ENCODE measurements at places on chromosomes 1 and 21.

DNA sequence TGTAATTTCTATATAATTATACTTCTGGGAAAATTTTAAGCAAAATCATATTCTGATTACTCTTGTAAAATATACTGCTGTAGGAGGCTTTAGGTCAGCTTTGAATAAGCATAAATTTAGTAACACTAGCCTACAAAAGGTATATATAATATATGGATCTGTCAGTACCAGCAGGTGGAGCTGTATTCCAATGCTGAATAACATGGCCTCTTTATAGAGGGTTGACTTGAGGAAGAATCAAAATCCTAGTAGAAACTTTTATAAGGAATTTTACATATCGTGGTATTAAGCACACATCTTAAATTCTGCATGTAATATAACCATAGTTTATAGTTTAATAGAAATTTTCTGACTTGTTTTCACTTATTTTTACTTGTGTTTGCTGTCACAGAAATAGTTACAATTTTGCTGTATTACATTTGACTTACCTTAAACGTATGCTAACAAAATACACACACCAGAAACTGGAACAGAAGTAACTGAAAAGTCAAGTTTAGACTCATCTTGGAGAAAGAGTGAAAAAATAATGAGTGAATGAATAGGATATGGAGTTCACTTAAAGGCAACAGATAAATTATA, 79.3 kb downstream of the HMCN1 start:
- no peak for DNase-seq

DNA sequence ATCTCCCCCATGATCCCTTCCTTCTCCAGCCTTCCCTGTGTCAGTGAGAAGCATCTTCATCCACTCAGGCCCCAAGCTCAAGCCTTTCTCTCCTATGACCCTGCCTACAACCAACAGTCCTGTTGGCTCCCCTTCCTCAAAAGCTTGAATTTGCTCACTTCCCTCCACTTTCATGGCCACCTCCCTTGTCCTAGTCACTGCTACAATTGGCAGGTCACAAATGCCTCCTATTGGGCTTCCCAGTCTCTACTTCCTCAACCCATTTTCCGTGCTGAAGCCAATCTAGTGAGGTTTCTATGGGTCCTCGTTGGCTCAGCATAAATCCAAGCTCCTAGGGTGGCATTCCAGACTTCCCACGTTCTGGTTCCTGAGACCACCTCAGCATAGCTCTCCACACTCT, 40.2 kb upstream of the SLC6A9 start:
- no peak for DNase-seq

DNA sequence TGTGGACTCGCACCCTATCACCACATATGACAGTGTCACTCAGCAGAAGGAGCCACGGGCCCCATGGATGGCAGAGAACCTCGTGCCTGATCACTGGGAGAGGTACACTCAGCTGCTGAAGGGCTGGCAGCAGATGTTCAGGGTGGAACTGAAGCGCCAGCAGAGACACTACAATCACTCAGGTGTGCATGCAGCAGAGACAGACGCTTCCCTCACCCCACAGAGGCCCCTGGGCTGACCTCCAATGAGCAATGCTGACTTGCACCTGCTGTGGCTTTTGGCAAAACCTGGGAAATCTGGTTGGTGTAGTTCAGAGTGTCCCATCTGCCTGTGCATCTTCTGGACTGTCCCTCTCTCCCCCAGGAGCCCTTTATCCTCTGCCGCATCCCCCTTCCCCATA, 51.9 kb downstream of the KIAA1614 start:
- no peak for DNase-seq

- DNase-seq = no peak
These were observed 72.2 kb downstream of the CD46 start for GRCh38 chr1:207823880-207824566.

- no peak for DNase-seq
These were observed 31.7 kb upstream of the KLF17 start for GRCh38 chr1:44086692-44087474.

- no peak for DNase-seq
These were observed 33.5 kb downstream of the ODR4 start for GRCh38 chr1:186409091-186409490.

DNA sequence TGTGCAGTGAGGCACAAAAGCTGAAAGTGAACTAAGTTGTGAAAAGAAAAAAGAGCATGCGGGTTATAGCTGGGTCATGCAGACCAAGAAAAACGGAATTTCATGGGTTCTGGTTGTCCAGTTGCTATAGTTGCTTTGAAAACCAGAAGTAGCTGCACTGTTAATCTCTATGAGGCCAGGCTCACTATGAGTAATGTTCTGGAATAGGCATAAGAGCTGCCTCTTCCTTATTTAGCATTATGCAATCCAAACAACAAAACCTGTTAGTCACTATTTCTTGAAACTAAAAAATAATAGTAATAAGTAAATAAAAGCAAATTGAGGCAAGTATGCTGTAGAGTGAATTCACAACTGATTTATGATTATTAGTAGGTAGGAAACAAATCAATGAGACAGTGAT, 1383.7 kb downstream of the MRPL39 start:
- DNase-seq = no peak

DNA sequence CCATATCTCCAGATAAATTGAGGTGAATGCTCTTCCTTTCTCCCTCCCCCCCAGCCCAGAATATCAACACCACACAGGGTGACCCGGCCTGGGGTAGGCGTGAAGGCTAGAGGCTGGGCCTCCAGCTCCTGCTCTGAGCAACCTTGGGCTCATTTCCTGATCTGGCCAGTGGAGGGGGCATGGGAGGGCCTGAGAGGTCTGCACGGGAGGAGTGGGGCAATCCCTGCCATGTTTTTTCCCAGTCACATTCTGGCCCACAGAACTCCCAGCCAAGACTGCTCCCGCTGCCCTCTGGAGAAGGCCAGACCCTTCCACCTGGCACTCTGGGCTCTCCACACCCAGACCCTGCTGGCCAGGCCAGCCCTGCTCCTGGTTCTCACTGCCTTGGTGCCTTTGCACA, 3.9 kb downstream of the CLDN19 start:
- no peak for DNase-seq

- DNase-seq = no peak
These were observed 23.3 kb downstream of the LPAR3 start for GRCh38 chr1:84869720-84870119.

- no peak for DNase-seq
These were observed 165.3 kb downstream of the GRIK3 start for GRCh38 chr1:36869054-36869453.

DNA sequence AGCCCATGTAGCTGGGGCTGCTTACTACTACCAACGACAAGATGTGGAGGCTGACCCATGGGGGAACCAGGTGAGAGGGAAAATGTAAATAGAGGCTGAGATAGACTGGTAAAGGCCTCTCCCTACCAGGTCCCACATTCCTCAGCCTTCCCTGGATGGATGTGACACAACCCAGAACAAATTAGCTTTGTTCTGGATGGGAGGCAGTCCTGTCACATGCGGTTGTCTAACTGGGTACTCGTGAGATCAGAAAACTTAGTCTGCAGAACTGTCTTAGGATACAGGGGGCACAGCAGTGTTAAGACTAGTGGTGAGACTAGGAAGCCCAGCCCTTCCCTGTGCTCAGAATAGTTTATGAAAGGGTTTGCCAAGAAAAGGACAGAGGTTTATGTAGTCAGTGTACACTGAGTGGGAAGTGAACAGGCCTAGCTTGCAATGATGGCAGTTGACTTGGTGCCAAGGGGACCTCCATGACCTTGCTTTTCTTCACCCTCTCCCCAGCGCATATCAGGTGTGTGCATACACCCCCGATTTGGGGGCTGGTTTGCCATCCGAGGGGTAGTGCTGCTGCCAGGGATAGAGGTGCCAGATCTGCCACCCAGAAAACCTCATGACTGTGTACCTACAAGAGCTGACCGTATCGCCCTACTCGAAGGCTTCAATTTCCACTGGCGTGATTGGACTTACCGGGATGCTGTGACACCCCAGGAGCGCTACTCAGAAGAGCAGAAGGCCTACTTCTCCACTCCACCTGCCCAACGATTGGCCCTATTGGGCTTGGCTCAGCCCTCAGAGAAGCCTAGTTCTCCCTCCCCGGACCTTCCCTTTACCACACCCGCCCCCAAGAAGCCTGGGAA, 8.4 kb downstream of the MMACHC start:
- no peak for DNase-seq

DNA sequence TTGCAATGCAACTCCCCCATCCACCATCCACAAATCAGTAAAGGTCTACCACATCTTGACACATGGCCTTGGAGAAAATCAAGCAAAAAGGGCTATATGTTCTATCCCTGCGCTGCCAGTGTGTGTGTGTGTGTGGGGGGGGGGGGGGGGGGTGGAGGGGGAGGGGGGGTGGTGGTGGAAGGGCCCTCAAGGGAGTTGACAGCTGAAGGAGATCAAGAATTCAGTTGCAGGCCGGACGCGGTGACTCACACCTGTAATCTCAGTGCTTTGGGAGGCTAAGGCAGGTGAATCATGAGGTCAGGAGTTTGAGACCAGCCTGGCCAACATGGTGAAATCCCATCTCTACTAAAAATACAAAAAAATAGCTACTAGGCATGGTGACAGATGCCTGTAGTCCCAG, 37.6 kb upstream of the CLIC4 start:
- no peak for DNase-seq

- DNase-seq = no peak
These were observed at the start of gene NR1I3 for GRCh38 chr1:161238039-161238473. TSS of gene NR1I3 (minus strand) at chr1:161238203. CDS start at chr1:161236565, 1,638 bp downstream.

- DNase-seq = no peak
These were observed 228.8 kb downstream of the TGFB2 start for GRCh38 chr1:218573925-218574324.

DNA sequence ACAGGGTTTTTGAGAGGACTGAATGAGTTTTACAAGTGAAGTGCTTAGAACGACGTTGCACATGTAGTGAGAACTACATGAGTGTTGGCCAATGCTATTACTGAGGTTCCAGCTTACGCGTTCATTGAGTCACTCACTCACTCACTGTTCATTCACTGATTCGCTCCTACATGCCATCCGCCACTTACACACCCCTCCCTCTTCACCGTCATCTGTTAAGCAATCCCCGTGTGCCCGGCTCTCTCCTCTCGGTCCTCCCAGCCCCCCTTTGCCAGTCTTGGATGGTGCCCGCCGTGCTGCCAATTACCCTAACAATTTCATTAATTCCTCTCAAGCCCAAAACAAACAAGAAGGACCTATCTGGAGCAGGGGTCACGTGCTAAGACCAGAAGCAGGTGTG, 27.3 kb upstream of the EPHA2 start:
- no peak for DNase-seq

DNA sequence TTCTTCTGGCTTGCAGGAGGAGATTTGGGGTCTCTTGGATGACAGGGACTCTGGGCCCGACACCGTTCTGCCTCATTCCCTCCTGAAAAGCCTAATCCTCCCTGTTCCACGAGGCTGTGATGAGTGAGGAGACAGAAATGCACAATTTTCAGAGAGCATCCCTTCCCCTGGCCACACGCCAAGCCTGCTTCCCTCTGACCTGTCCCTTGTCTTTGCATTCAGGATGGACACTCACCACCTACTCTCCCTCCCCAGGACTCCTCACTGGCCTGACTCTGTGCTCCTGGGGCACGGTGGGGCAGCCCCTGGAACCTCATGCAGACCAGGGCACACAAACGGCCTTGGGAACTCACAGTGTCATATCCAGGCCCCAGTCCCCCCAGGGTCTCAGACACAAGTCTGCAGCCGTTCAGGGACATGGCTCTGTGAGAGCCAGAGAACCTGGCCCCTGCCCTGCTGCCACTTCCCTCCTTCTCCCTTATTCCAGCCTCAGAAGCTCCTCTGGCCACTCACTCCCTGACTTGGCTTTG, 3.5 kb upstream of the PRAMEF12 start:
- no peak for DNase-seq

- no peak for DNase-seq
These were observed 97.4 kb upstream of the ADGRL2 start for GRCh38 chr1:81703391-81703755.

GRCh38 chr1:44067266-44068250, 36.3 kb upstream of the SLC6A9 start:
- DNase-seq = no peak

GRCh38 chr1:3819771-3820200, 23.5 kb upstream of the LRRC47 start:
- no peak for DNase-seq

- no peak for DNase-seq
These were observed 201.2 kb downstream of the HMCN1 start for GRCh38 chr1:185935360-185935759.

- no peak for DNase-seq
These were observed 382.1 kb downstream of the PTPRC start for GRCh38 chr1:199020904-199021303.

DNA sequence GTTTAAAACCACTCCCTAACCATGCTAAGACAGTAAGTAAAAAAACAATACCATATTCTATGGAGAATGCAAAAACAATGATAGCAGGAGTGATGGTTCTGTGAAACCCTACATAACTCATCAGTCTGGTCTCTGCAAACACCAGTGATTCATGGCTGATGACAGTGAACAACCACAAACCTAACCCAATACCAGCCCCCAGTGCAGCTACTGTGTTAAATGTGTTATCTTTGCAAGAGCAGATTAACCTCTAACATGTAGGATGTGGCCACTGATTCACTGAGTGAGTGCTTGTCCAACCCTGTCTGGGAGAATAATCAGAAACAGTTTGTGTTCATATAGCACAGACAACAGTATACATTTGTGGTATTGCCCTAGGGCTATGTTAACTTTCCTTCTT, 100.2 kb upstream of the COG2 start:
- DNase-seq = no peak

DNA sequence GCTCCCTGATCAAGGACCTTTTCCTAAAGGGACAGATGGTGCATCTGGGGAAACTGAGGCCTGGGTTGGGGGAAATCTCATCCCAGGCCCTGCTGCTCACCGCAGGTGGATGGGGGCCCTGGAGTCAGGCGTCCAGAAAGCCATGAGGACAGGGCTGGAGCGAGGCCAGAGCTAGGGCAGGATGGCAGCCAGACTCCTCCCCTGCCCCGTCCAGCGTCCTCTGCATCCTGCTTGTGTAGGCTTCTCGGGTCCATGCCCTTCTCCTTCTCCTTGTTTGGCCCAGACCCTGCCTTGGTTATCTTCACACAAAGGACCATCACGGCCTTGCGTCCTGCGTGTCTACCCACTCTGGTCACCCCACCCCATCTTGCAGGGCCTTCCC, 43.0 kb downstream of the TRIM11 start:
- DNase-seq = no peak

- DNase-seq = no peak
These were observed 30.1 kb downstream of the TOMM20 start for GRCh38 chr1:235098547-235098946.

- DNase-seq = no peak
These were observed 171.3 kb upstream of the BEND5 start for GRCh38 chr1:48947761-48948537.

DNA sequence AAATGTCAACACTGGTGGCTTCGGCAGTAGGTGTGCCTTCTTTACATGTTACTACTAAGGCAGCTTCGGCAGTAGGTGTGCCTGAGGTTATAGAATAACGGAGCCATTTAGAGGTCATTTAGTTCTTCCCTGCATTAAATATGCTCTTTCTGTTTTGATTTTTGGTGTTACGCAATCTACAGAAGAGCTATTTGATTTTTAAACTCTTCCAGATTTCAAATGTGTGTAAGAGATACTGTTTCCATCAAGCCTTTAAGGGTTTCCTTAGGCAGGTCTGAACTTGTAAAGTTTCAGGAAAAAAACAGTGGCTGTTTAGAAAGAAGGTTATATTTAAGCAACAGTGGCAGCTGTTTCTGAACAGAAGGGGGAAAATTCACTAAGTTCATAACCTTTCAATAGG, 54.8 kb downstream of the PIK3R3 start:
- no peak for DNase-seq
